ENCODE measurements at places on chromosomes 4 and X.

GRCh38 chrX:23902419-23902818 is 5.3 kb downstream of the APOO start:
- DNase-seq, result peak; percentile 53

- no peak for DNase-seq
These were observed 108.9 kb downstream of the AFAP1 start for GRCh38 chr4:7830747-7831146.

DNA sequence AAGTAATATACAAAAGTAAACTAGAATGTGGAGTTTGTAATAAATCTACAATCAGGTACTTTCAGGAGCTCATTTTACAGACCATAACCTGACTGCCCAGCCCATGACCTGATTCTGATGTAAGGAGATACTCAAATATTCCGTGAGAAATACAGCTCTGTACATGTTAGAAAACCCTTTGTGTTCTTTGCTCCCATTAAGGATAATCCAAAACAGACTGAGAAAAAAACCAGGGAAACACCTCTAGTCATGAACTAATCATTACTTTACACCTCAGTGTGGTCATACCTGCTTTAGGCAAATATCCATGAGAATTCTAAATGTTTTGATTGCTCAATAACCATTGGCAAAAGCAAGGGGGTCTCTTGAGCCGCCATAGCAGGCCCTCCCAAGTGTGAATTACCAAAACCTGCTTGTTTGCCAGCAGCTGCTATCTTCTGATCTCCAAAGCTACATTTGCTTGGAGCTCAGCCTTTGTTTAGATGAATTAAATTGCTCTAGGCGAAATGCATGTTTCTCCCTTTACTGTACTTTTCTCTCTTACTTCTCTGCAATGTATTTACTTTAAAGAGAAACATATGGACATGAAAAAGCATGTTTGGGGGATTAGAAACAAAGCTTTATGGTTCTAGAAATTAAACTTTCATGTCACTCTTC is 79.1 kb downstream of the ANKRD50 start:
- no peak for DNase-seq

DNA sequence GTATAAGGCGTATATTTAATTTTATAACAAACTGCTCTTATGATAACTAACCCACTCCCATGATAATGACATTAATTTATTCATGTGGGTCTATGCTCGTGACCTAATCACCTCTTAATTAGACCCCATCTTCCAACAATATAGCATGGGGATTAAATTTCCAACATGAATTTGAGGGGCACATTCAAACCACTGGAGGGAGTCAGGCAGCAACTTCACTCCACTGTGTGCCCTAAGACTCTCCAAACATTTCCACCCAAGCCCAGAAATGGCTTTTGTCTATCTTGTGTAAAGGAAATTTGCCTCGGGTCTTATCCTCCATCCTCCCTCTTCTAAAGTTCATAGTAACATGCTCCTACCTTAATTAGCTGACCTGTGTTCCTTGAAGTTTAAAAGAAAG is 616.1 kb upstream of the CPEB2 start:
- no peak for DNase-seq
